ENCODE measurements at places on chromosomes 5 and 9.

- DNase-seq = peak; percentile 38
Observed at GRCh38 chr5:132813599-132814502, 749 bp downstream of the SOWAHA start.

GRCh38 chr9:81071108-81071507 is 618.2 kb downstream of the TLE1 start:
- DNase-seq = no peak

DNA sequence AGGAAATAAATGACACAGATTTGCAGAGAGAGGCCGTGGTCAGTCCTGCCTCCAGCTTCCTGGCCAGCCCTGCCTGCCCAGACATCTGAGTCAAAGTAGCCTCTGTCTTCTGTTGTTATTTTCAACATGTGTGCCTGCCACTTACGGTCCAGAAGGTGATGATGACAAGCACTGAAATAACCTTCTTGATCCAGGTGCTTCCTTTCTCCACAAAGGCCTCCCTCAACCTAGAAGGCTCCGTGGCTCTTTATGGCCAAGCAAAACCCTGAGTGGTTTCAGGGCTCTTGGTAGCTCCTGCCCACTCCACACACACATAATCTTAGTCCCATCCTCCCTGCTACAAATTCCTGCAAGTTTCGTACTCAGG is 34.1 kb upstream of the SLC6A19 start:
- DNase-seq = no peak

- no peak for DNase-seq
Observed at GRCh38 chr5:171317230-171317629, 8.2 kb downstream of the TLX3 start.

- no peak for DNase-seq
Observed at GRCh38 chr5:66882606-66883227, 286.5 kb downstream of the MAST4 start.

DNA sequence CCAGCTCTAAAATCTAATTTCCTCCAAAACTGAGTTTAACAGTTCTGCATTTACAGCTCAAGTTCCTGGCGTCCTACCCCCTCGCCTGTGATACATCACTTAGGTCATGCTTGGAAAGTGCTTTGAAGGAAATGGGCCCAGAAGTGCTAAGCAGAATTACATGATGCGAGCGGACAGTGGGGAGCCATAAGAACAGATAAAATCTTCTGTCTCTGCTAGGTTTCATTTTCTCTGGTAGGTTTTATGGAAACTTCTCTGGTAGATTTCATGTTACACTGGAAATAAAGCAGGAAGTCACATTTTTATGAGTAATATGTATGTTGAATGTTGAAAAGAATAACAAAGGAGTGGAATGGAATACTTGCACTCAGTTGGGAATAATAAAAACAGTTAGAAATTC is 138.3 kb downstream of the ZDHHC21 start:
- DNase-seq = no peak

DNA sequence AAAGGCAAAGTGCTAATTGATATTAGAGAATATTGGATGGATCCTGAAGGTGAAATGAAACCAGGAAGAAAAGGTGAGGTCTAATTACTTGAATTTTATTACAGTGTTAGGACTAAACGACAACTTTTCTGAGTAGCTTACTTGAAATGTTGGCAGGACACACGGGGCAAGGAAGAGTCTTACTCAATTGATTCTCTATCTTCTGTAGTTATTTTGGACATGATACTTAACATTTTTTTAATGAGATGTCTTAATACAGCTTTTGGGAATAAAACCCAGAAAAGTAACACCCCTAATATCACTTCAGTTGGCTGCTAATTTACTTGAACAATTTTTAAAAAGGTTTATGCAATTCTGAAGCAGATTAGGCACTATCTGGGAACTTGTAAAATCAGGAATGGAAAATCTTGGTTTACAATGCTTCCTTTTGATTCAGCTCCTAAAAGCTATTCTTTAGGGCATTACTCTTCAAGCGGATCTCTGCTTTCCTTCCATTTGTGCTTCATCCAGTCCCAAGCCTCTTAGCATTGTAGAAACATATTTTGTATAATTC is 13.7 kb downstream of the SUB1 start:
- no peak for DNase-seq

GRCh38 chr9:37936965-37937364 is 33.0 kb upstream of the SLC25A51 start:
- no peak for DNase-seq

GRCh38 chr9:95406121-95406520 is 88.6 kb upstream of the FANCC start:
- DNase-seq = no peak

DNA sequence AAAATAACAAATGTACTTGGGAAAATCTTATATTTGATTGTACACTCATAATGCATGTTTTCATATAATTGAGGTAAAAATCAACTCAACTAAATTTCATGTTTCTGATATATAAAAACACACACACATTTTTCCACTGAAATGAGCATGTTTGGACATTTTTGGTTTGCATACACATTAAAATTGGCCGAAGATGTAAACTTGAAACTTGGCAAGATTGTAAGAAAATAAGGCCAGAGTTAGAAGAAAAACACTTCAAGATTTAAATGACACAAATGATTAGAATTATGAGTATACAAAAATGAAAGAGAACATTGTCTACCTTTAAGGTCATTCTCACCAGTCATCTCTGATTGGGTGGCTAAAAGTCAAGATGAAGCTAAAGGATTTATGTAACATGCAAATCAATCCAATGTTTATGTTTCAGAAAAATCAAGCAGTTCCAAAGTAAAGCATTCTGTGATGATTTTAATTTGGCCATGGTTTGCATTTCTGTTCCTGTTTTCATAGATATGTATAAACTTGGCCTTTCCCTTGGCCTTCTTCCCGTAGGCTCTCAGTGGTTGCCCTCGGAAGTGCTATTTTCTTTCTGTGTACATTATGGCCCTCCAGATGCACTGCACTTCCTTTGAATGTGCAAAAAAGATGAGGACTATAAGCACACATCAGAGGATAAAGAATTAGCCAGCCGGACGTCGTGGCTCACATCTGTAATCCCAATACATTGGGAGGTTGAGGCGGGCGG is 1105.4 kb upstream of the DMAC1 start:
- no peak for DNase-seq

DNA sequence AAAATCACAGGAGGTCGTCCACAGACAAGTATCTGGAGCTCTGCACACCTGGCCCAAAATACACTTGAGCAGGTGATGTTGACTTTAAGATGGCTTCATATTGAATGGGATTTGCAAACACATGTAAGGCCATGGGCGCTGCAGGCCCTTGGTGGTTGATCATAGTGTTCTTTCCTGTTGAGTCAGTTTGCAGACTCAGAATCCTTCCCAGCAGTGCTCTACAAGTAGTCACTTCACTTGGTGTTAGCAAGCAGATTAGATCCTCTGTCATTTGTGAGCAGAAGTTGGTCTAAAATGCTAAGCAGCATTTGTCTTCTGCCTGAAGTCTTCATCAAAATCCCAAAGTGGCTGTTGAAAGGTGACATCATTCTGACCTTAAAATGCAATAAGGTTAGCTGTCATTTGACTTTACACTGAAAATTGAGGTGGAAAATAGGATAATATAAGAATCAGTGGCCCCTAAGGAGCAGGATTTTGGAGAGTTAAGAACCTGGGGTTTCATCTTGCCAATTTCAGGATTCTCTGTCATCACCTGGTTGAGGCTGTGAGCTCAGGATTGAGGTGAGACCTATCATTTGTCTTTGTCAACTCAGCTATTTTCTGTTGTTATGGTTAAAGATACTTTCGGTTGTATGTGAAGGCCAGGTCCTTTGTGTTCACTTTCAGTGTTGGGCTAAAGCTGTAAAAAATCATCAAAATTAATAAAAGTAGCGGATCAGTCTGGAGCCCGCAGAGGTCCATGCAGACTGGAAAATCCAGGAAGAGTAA is 114.5 kb downstream of the LRRC70 start:
- no peak for DNase-seq

GRCh38 chr9:19442240-19442639 is 33.4 kb downstream of the ACER2 start:
- DNase-seq = no peak

DNA sequence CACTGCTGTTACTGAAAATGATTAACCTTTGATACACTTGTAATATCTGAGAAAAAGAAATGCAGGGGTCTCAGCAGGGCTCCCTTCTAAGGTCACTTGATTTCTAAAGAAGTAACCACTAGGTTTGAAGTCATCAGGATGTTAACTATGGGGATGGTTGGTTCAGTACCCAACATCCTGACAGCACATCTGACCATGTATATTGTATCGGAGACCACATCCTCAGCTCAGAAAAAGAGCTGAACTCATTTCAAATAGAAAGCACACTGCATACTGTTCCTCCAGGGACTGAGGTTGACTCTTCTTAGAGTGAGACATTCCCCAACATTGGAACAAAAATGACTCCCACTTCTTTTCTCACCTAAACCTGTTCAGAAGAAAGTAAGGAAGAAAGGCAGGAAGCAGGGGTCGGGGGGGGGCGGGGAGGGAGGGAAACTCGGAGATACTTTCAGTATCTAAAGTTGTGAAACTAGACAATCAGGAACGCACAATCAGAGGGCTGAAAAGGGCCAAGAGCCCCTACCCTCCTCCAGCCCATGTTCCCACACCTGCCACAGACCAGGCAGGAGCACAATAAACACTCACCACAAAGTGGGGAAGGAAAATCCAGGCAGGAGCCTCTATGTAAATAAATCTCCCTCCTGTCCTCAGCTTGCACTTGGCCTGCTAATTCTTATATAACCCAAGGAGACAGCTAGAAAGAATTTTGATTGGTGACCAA is 730 bp upstream of the GZMA start:
- no peak for DNase-seq

DNA sequence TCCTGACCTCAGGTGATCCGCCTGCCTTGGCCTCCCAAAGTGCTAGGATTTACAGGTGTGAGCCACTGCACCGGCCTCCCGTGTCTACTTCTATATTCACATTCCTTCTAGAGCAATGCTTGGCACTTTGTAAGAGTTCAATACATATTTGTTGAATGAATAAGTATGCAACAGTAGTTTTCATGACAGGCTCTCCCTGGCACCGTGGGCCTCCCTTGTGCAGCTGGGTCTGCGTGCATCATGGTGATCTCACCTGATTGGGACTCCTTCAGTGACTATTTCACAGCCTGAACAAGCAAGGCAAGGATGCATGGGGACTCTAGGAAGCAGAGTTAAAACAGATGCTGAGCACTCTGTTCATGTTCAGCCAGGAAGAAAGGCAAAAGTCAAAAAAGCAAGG is 6.8 kb upstream of the ZBTB34 start:
- DNase-seq = no peak

- DNase-seq = no peak
Observed at GRCh38 chr9:86200599-86201162, 58.8 kb downstream of the C9orf153 start.

All from activated naive CD4-positive, alpha-beta T cell treated with anti-CD3 and anti-CD28 coated beads, Interleukin-2, amount 50 U/mL, for 16 hours (primary cell).